ENCODE measurements at places on chromosomes 4 and X.

GRCh38 chrX:150159537-150159936, 203.6 kb upstream of the MAMLD1 start:
- DNase-seq: no peak

GRCh38 chr4:15690020-15690809, 8.6 kb downstream of the FAM200B start:
- DNase-seq: no peak

DNA sequence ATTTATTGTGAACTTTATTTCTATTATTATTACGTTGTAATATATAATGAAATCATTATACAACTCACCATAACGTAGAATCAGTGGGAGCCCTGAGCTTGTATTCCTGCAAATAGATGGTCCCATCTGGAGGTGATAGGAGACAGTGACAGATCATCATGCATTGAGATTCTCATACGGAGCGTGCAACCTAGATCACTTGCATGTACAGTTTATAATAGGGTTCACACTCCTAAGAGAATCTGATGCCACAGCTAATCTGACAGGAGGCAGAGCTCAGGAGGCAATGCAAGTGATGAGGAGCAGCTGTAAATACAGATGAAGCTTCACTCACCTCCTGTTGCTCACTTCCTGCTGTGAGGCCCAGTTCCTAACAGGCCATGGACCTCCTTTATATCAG, 2170.2 kb downstream of the PCDH7 start:
- DNase-seq: no peak

DNA sequence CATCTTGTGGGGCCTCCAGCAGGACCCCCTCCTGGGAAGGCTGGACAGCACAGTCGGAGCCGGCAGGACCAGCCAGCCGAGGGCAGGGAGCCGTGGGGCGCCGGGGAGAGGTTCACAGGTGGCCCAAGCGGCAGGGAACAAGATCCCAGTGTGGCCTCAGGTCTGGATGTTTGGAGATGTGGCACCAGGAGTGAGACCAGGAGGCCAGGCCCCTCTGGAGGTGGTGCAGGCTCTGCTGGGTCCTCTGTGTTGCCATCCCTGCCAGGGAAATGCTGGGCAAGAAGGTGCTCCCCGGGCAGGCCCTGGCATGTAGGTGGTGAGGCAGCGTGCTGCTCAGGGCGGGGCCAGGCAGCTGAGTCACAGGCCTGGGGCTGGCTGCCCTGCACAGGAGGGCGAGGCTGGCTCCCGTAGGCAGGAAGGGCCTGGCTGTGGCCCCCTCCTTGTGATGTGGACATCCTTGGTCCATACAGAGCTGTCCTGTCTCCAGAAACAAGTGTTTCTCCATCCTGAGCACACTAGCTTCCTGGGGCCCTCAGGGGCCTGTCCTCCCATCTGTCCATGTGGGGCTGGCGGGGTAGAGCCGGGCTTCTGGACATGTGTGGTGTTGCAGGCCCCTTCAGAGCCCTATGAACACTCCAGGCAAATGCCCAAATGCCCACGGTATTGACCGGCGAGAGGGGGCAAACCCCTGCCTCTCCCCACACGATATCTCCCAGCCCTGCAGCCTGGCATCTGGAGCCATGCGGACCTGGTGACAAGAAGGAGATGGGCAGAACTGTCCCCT, 4.8 kb upstream of the HGFAC start:
- peak; percentile 77 for DNase-seq

DNA sequence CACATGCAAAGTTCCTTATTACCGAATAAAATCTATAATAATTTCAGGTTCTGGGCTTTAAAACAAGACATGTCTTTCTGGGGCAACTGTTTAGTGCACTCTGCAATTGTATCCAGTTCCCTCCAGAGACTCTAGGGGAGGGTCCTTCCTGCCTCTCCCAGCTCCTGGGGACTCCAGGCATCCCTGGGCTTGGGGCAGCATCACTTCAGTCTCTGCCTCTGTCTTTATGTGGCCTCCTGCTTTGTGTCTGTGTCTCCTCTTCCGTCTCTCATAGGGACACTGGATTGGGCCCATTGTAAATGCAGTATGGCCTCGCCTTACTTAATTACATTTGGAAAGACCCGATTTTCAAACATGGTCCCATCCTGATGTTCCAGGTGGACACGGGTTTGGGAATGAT, 10.9 kb upstream of the ASMTL start:
- DNase-seq: no peak

DNA sequence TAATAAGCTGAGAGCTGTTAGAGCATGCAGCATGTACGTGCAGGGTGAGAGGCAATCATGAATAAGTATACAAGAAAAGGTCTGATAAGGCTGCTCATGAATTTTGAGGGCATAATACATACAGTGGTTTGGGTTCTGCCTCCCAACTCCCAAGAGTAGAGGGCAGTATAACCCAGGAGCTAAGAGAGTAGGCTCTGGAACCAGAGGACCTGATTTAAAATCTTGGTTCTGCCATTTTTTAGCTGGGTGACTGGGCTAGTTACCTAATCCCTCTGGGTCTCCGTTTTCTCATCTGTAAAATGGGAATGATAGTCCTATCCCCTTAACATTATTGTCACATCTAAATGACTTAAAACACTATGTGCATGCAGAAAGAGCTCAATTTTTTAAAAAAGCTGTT, 85.3 kb downstream of the LNX1 start:
- no peak for DNase-seq

DNA sequence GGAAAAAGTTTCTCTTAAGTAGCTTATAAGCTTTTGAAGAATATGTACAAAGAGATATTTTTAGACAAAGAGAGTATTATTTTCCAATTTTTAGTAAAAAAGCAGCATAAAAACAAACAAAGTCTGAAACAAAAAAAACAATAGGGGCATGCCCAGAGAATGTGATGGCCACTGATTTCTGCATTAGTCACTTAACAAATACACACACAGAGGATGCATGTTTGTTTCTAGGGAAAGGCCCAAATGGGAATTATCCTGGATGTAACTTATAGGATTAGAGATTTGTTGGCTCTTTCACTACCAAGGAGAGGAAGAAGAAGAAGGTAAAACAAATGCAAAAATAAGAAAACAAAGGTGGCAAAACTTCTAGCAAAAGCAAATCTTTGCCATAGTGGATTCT, 95.9 kb upstream of the SCOC start:
- DNase-seq: no peak

GRCh38 chr4:34676400-34676799, 1567.9 kb downstream of the ARAP2 start:
- no peak for DNase-seq

- no peak for DNase-seq
These were observed 734 bp upstream of the GALNT7 start for GRCh38 chr4:173167758-173168395.

- DNase-seq: no peak
These were observed 44.9 kb downstream of the ENPEP start for GRCh38 chr4:110520886-110521285.

DNA sequence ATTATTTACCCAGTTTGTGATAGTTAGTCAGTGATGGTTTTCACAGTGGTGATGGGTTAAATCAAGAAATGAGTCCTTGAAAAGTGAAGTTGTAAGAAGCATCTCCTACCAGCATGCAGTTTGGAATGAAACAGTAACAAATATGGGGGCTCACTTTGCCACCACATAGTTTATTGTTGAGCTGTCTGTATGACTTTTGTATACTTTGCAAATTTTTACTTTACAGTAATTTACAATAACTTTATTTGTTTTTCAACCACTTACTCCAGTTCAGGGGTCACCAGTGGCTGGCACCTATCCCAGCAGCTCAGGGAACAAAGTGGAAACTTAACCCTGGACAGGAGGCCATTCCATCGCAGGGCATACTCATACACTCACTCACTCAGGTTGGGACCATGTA, 64.5 kb upstream of the ANKRD50 start:
- DNase-seq: no peak

- DNase-seq: no peak
These were observed 24.5 kb downstream of the REPS2 start for GRCh38 chrX:16970977-16971376.

DNA sequence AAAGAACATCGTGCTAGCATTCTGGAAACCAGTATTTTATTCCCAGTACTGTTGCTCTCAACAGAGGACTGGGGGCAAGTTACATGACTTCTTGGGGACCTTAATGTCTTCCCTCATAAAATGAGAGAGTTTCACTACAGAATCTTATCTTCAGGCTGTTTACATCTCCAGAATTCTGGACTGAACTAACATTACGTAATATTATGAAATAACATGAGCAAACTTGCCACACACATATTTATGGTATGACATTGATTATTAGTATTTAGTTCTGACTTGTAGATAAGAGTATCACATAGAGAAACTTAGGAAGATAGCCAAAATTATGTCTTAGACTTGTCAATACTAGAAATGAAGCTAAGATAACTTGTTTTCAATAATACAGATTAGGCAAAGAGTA, 68.0 kb downstream of the NFKB1 start:
- no peak for DNase-seq

DNA sequence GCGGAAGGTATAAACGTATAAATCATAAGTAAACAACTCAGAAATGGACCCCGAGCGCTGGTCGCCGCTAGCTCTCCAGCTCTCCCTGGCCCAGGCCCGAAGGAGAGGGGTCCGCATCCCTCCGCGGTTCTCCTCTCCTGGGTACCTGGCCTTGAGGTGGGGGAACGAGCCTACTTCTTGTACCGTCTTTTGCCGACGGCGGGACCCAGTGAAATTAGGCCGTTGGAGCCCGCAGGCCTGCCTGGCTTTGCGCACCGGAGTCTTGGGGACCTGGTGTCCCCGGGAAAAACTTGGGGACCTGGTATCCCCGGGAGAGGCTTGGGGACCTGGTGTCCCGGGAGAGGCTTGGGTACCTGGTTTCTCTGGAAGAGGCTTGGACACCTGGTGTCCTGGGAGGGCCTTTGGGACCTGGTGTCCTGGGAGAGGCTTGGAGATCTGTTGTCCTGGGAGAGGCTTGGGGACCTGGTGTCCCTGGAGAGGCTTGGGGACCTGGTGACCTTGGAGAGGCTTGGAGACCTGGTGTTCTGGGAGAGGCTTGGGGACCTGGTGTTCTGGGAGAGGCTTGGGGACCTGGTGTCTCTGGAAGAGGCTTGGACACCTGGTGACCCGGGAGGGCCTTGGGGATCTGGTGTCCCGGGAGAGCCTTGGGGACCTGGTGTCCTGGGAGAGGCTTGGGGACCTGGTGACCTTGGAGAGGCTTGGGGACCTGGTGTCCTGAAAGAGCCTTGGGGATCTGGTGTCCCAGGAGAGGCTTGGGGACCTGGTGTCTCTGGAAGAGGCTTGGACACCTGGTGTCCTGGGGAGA, 12.0 kb downstream of the SHOX start:
- DNase-seq: no peak

- DNase-seq: no peak
These were observed 23.3 kb downstream of the ZNF280C start for GRCh38 chrX:130245441-130245840.

- no peak for DNase-seq
These were observed 181.6 kb downstream of the SPOCK3 start for GRCh38 chr4:167052631-167053091.

GRCh38 chr4:33160126-33160525, 2440.0 kb downstream of the PCDH7 start:
- no peak for DNase-seq

GRCh38 chr4:140332734-140333133, 40.7 kb upstream of the SCOC start:
- DNase-seq: no peak

GRCh38 chr4:116668190-116668589, 417.2 kb downstream of the TRAM1L1 start:
- DNase-seq: peak; percentile 2

DNA sequence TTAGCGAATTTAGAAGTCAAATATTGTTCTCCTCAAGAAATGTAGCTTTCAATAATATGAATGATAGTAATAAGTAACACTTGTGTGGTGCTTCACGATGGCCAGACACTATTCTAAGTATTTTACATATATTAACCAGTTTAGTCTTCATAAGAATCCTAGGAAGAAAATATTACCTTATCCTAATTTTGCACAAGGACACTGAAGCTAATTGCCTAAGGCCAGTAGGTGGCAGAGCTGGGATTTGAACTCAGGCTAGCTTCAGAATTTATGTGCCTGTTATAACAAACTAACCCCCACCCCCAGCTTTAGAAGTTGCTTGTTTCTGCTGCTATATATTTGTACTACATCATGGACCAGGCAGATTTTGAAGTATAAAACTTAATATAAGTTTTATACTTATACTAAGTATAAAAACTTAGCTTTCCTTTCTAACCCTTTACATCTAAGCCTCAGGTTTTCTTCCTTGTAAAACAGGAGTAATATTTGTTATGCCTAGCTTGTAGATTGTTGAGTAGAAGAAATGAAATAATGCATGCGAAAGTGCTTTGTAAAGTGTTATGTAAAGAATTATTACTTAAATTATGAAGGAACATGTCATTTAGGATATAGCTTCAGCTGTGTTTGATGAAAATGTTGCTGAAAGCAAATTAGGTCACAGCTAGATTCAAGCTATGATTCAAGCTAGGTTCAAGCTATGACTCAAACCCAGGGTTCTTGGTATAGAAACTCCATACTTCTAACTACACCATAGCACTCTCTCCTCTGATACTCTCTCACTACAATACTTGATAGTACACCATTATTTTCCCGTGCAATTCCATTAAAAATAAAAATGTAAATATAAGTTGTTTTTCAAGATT, 4.2 kb upstream of the CDS1 start:
- no peak for DNase-seq

DNA sequence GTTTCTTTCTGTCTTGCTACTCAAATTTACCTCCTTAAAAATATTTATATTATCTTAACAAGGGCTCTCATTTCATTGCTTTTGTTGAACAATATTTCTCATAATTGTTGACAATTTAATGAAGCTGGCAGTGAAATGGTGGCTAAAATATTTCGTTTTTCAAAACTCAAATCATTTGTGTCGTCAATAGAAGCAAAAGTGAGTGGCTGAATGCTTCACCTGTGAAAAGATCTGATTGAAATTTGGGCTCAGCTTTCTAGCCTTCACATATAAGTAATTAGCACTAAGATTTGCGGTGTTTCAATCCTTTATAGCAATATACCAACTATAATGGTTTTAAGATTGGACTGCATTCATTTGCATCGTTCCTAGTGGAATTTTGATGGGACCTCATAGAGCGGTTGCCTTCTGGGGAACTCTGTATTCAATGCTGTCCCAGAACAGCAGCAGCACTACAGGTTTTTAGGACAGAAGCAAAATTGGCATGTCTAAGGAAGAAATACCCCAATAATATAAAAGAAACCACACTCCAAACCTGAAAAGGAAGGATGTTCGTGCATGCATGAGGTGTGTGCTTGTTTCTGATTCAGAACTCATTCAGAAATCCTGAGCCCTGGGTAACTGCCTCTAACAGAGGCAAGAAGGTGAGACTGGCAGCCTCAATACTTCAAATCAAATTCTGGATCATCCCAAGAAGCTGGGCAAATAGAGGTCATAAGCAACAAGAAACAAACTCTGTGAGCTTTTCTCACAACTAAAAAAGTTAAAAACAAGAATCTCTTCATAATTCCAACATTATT, 2.5 kb downstream of the CXCL1 start:
- DNase-seq: no peak

- no peak for DNase-seq
These were observed 78.6 kb downstream of the CAMK2D start for GRCh38 chr4:113682730-113683537.

DNA sequence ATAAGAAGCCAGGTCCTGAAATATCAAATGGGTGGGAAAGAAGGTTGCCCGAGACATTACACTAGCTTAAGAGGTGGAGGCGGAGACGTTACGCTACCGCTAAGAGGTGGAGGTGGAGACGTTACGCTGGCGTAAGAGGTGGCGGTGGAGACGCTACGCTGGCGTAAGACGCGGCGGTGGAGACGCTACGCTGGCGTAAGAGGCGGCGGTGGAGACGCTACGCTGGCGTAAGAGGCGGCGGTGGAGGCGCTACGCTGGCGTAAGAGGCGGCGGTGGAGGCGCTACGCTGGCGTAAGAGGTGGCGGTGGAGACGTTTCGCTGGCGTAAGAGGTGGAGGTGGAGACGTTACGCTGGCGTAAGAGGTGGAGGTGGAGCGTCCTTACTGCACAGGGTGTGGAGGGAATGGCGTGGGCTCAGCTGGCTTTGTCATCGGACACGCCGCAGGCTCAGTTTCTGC, 12.8 kb downstream of the CYP4V2 start:
- peak; percentile 65 for DNase-seq
